ENCODE measurements at places on chromosomes 12 and 14.

DNA sequence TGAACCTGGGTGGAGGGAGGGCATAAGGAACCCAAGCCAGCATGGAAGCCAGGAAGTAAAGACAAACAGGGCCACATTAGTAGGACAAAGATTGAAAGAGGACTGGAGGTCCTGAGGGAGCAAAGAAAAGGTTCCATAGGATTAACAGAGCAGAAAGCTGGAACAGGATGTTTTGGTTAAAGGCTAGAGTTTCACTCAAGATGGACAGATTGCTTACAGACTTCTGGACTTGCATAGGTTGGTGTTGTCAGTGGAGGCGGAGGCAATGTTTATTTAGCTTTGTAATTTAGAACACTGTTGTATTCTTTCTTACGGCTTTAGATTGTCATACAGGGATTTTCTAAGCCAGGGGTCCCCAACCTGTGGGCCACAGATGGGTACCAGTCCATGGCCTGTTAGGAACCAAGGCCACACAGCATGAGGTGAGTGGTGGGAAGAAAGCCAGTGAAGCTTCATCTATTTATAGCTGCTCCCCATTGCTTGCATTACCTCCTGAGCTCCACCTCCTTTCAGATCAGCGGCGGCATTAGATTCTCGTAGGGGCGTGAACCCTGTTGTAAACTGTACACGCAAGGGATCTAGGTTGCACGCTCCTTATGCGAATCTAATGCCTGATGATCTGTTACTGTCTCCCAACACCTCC, 31.3 kb downstream of the ZNF664 start:
- no peak for DNase-seq

GRCh38 chr12:64160711-64161060, 61.4 kb downstream of the KICS2 start:
- DNase-seq: no peak

DNA sequence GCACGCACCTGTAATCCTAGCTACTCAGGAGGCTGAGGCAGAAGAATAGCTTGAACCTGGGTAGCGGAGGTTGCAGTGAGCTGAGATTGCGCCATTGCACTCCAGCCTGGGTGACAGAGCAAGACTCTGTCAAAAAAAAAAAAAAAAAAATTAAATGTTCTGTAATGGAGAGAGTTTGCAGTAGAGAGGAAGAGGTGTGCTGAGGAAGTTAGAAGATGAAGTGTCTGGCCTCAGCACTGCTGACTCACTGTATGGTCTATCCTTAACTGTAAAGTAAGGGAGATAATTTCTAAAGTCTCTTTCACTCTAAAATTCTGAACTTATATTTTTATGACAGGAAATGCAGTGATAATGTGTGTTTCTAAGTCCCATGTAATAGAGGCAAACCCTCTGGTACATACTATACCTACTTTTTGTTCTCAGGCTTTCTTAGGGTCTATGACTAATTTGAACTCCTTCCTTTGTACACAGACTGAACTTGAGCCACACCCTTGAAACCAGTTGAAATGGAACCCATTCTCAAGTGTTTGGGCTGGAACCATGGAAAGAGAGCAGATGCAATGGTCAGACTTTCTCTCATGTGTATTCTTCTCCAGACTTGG, 278.1 kb upstream of the FAR2 start:
- DNase-seq: no peak

DNA sequence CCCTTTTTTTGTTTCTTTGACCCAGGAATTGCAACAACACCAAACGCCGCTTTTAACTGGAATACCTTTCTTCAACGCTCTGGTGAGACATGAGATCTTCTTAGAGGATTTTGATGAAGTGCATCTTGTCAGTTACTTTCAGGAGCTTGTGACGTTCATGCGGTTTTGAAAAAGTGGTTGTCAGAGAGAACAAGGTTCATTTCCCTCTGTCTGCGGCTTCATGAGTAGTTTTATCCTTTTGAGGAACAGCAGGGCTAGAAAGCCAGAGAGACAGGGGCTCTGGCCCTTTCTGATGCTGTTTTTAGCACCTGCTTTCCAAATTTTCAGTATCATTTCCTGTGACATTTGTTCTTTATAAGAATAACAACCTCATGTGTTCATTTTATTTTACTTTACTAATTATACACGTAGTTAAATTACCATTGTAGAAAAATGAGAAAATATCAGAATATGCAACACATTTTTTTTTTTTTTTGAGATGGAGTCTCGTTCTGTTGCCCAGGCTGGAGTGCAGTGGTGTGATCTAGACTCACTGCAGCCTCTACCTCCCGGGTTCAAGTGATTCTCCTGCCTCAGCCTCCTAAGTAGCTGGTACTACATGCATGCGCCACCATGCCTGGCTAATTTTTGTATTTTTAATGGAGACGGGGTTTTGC, 61.8 kb downstream of the GLT1D1 start:
- DNase-seq: peak; percentile 78

- no peak for DNase-seq
Measured at GRCh38 chr12:121778567-121779421, 14.7 kb downstream of the RHOF start.

- peak; percentile 9 for DNase-seq
Measured at GRCh38 chr14:38808734-38809455, 294.1 kb downstream of the SEC23A start.

- no peak for DNase-seq
Measured at GRCh38 chr12:6919588-6919987, 5.2 kb downstream of the ENO2 start.

GRCh38 chr12:119229837-119230236, 51.1 kb downstream of the HSPB8 start:
- DNase-seq: no peak

DNA sequence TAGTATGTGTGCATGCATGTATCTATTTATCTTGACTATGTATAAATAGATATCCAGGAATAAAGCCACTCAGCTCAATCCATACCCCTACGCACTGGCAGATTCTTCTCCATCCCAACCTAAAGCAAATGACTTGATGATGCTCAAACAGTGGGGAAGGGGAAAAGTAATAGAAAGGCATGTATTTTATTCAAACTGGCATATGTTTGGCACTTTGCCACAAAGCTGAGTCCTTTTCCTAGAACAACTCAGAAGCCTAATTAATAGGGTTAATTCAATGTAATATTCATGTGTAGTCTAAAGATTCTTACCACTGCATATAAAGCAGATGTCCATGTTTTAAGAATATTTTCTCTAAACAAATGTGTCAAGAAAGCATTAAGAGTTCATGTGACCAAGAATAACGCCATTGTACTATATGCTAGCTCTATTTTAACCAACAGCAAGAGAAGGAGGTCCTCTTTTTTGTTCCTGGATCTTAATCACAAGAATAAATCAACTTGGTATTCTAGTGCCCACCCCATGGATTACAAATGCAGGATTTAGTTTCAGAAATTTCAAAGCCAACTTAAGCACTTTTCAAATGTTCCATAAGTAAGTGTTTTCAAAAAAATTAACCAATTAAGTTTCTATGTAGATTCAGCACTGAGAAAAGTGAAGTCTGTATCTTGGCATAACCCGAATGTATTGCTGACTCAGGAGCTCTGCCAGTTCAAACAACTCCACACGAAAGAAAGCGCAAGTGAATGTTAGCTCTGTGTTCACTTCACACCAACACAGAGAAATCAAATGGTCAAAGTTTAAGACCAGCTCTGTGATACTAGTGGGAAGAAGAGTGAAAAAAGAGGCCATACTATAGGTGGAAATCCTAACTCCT, 233.6 kb downstream of the MED13L start:
- no peak for DNase-seq

DNA sequence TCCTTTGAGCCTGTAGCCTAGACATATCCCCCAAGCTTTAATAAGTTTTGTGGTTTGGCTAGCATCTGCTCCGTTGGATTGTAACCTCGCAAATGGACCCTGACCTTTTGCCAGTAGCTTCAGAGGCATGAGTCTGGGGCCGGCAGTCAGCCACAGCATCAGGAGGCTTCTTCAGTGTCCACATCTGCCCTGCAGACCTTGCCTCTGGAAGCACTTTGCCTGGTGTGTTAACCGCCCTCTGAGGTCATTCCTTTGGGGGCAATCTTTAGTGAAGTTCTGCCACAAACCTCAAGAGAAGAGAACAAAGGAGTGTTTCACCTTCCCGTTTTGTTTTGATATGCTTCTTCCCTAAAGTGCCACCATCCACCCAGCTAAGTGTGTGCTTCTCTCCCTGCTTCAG, 71.4 kb downstream of the GNS start:
- no peak for DNase-seq

DNA sequence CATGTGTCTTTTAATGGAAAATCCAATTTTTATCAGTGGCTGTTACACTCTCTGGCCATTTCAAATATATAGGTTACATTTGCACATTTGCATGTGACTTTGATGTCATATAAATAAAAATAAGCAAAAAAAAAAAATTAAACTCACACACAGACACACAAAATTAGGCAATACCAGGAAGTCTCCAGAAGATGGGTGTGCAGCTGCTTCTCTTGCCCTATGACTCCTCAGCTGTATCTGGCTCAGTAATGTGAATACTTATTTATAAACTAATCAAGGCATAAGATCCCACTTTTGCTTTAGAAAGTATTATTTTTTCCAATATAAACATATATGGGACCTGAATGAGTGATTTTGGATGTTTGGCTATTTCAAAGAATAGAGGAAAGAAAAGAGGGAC, 461.1 kb downstream of the LRIG3 start:
- DNase-seq: no peak

DNA sequence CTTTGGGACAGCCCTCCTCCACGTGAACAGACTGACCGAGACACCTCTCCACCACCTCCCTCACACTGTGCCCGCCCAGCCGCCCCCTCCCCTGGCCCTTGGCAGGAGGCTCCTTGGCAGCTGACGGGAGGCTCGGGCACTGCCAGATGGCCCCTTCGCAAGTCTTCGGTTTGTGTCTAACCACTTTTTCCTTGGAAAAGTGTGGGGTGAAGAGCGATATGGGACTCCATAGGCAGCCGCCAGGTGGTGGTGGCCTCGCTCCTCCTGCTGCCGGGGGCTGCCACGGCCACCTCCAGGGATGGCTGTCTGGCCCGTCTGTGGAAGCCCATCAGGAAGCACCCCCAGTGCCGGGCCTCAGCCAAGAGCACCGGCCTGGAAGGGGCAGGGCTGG, 58.7 kb downstream of the LRCOL1 start:
- DNase-seq: no peak

DNA sequence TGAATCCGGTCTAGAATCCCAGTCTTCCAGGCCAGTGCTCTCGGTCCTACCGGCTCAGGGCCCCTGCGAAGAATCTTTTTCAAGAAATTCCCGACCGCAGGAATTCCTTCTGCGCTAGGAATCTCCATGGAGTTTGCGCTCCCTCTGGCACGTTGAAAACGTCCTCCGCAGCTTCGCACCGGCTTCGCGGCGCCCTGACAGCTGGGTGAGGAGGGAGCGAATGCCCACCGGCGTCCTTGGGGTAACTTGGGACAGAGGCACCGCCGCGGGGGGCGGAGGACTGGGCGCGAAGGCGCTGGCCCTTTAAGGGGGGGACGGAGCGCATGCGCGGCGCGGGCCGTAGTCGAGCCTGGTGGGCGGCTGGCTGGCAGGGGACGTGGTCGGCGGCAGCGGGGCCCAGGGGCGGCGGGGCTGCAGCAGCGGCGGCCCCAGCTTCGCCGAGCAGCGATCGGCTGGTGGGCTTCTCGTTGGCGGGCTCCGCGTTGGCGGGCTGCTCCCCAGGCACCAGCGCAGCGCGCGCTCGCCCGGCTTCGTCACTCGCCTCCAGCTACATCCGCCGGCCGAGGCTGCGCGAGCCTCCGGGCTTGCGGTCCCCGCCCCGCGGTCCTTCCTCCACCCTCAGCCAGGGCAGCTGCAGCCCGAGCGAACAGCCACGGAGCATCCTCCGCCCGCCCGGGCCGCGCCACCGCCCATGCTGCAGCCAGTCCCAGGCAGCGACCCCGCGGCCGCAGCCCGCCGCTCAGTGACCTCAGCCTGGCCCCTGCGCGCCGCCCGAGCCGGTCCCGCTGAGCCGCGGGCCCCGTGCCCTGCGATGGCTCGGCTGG, at the start of gene VASH1:
VASH1 (plus strand) TSS at position 333 of the 824 bp plus-strand sequence. CDS start 1,354 bp downstream, outside the sequence.
- peak; percentile 56 for DNase-seq

GRCh38 chr12:2290091-2290490, 237.3 kb downstream of the CACNA1C start:
- no peak for DNase-seq

- DNase-seq: no peak
Measured at GRCh38 chr14:99755629-99756603, 37.3 kb upstream of the EML1 start.

DNA sequence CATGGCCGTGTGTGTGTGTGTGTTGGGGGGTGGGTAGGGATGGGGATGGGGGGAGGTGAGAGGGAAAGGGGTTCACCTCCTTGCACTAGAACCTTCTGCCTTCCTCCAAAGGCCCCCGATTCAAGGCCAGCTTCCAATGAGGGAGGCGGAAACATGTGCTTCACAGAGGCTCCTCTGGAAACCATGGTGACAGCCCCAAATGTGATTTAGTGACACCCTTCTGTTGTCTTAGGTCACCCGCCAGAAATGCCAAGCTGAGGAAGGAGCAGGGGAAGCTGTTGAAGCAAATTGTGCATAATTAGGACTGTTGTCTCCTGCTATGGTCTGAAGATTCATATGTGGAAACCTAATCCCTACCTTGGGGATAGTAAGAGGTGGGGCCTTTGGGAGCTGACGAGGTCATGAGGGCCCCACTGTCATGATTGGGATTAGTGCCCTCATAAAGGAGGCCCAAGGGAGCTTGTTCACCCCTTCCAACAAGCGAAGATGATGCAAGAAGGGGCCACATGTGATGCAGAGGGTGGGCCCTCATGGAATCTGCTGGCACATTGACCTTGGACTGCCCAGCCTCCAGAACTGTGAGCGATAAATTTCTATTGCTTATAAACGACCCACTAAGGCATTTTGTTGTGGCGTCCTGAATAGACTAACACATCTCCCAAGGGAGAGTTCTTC, 95.2 kb downstream of the AACS start:
- no peak for DNase-seq

GRCh38 chr14:94738751-94739150, 31.2 kb downstream of the GSC start:
- no peak for DNase-seq

GRCh38 chr14:60327447-60328331, 78.7 kb downstream of the PPM1A start:
- peak; percentile 67 for DNase-seq

DNA sequence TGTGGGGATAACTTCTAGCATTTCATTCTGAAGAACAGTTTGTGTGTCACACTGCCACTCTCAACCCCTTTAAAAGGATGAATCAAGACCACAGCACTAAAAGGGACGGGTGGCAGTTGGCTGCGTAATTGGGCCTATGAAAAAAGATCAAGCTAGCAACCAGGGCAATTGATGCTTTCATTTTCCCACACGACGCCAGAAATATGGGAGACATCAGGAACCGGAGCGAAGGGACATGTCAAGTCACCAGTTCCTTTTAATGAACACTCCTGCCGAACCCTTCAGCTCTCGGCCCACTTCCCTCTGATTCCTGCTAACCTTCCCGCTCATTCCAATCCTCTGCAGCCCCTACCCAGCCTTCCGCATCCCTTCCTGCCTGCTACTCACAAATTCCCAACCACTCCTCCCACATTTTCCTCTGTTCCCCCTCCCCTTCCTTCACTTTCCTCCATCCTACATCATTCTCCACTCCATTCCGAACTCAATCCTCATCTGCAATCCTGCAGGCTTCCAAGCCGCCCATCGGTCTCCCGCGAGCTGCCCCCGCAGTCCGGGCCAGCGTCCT, 753 bp downstream of the CSRNP2 start:
- peak; percentile 51 for DNase-seq

Measured in activated naive CD4-positive, alpha-beta T cell treated with anti-CD3 and anti-CD28 coated beads for 36 hours (primary cell).